ENCODE measurements at places on chromosomes 3 and 15.

DNA sequence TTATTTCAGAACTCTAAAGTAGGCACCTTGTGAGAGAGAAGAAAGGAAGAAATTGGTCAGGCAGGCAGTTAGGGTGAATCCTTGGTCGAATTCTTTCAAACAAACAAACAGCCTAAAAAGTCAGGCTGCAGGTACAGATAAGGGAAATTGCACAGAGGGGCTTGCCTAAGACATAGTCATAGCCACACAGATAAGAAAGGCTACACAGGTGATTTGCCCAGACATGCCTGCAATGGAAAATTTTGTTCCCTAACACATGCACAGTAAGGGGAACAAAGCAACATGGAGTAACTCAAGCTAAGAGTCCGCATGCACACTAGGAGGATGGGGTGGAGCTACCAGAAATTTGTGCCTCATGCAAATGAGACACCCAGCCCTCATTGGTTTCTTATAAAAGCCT lies 91.4 kb upstream of the TUSC7 start:
- DNase-seq: no peak

DNA sequence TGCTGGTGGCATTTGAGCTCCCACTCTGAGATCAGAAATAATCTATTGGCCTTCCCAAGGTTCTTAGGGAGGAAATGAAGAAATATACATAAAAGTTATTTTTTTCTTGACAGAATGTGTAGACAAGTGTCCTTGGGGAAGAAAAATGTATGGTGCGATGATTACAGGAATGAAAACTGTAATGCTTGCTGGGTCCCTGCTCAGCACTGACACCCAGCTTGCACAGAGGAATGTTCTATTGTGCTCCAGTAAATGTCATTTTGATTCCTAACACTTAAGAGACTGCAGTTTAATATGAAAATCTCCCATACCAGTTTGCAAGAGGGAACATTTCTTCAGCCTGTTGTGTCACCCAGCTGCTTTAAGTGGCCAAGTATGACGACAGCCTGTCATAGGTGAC lies 271.3 kb upstream of the TPM1 start:
- DNase-seq: no peak

- DNase-seq: no peak
These were observed 259.4 kb upstream of the PROK2 start for GRCh38 chr3:72044231-72044855.

DNA sequence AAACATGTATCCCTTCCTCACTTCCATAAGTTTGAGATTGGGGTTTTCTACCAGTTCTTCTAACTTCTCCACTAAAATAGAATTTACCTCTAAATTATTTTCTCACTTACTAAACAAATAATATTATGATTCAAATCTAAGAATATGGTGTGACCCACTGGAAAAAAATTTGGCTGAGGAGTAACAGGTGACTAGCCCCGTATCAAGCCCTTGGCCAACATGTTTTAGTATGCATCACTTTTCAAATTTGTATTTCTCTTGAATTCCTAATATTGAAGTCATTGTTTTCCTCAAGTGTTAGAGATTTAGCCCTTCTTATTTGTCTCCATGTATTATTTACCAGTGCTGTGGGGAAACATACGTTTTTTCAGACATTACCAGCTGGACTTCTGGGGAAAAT lies 759.4 kb downstream of the NSUN3 start:
- DNase-seq: no peak

- DNase-seq: no peak
These were observed 9.8 kb upstream of the MEF2A start for GRCh38 chr15:99556011-99556410.

DNA sequence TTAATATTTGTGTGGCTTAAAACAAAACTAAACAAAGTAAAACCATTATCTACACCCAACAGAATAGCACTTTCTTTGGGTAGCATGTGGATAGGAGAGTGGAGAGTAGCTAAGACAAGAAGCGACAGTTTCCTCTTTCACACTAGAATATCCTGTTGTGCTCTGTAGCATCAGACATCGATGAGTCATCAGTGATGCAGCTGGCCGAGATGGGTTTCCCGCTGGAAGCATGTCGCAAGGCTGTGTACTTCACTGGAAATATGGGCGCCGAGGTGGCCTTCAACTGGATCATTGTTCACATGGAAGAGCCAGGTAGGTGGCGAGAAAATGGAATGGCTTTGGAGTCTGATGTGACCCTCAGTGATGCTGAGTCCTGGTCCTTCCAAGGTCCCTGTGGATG lies 108.1 kb downstream of the USP13 start:
- no peak for DNase-seq

DNA sequence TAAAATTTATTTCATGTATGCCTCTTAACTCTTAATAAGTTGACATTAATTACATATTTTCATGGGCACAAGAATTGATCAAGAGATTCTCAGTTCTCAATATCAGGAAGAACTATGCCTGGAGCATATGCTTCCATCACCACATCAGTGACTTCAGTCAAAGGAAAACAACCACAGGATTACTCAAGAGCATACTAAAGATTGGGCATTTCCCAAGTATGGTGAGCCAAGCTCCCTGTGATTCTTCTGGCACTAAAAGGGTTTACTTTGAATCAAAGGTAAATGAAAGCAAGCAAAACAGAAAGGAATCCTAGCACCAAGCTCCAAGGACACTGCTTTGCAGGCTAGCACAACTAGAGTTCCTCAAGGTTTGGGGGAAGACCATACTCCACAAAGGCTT lies 44.6 kb downstream of the FMN1 start:
- no peak for DNase-seq

- DNase-seq: no peak
These were observed 70.5 kb upstream of the FOXB1 start for GRCh38 chr15:59933607-59934006.

- no peak for DNase-seq
These were observed 24.2 kb upstream of the HACD2 start for GRCh38 chr3:123609063-123609462.

DNA sequence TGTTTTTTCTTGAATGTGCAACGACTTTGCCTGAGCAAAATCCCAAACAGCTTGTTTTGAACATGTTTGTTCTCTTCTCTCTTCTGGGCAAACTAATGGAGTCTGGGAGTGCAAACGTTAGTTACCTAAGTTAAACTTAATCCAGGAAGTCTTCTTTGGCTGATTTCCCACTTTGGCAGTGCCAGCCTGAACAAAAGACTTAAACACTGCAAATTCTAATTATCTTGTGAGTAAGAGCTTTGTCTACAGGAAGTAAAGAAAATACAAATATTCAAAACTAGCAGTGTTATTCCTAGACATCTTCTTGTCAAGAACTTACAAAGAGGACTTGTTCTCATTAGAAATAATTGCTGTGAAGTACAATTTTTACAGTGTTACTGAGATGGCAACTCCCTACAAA lies 16.7 kb upstream of the DENND6A start:
- DNase-seq: no peak

GRCh38 chr3:11770477-11771391 lies 76.0 kb downstream of the TAMM41 start:
- DNase-seq: peak; percentile 55

DNA sequence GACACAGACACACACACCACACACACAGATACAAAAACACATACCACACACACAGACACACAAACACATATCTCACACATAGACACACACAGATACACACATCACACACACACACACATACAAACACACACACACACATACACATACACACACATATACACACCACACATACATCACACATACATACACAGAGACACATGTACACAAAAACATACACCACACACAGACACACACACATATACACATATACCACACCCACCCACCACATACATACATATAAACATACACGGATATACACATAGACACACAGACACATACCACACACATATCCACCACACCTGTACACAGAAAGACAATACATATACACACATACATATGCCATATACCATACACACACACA lies 66.7 kb downstream of the RASGRF1 start:
- no peak for DNase-seq

- DNase-seq: no peak
These were observed 139.5 kb downstream of the ADAMTS9 start for GRCh38 chr3:64548200-64548889.

DNA sequence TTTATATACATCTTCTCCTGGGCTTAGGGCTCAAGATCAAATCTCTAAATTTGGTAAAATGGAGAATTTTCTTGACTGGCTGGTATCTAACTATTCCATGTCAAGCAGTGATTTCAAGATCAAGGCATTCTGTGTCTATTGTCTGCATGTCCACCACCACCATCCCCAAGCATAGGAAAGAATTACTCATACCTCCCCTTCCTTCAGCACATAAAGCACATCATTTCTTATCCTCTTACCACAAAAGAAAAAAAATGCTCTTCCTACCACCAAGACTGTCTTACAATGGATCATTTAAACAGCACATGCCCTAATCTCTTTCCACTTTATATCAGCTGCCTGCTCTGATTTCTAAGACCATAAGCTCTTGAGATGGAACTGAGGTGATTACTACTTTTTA lies 470.5 kb upstream of the THBS1 start:
- DNase-seq: no peak

GRCh38 chr3:180983136-180983535 lies 6.4 kb downstream of the DNAJC19 start:
- no peak for DNase-seq

- no peak for DNase-seq
These were observed 563.4 kb downstream of the TUSC7 start for GRCh38 chr3:117272876-117273523.

DNA sequence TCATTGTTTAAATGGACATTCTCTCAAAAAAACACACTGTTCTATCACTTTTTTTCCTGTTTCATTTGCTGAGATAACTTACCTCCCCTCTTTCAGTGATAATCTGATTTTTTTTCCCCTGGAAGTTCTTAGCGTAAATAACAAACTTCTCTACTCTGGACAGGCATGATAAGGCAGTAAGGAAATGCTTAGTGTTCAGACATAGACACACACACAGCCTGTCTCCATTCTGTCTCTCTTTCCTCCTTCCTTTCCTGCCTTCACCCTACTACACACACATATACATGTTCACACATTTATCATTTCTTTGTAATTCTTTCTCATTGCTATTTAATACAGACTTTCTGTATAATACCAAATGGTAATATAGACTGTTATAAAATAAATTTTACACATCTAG lies 470.8 kb upstream of the ROBO1 start:
- DNase-seq: no peak

DNA sequence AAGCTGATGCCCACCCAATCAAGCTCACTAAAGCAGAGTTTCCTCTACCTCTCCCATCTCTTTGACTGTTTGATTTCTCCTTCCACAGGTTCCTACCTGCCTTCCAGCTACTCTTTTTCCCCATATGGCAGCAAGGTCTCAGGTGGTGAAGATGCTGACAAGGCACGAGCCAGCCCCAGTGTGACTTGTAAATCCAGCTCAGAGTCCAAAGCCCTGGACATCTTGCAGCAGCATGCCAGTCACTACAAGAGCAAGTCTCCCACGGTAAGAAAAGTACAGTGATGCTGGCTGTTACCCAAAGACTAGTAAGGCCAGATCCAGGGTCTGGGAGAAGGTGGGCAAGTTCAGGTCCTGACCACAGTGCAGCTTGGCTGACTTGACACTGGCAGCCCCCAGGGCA lies 95.3 kb downstream of the RBPMS2 start:
- no peak for DNase-seq

GRCh38 chr15:38084289-38084688 lies 149.8 kb downstream of the TMCO5A start:
- peak; percentile 68 for DNase-seq

- DNase-seq: no peak
These were observed 58.2 kb upstream of the SEC61A1 start for GRCh38 chr3:127994011-127994410.

GRCh38 chr3:64094713-64095079 lies 71.4 kb upstream of the PSMD6 start:
- no peak for DNase-seq

DNA sequence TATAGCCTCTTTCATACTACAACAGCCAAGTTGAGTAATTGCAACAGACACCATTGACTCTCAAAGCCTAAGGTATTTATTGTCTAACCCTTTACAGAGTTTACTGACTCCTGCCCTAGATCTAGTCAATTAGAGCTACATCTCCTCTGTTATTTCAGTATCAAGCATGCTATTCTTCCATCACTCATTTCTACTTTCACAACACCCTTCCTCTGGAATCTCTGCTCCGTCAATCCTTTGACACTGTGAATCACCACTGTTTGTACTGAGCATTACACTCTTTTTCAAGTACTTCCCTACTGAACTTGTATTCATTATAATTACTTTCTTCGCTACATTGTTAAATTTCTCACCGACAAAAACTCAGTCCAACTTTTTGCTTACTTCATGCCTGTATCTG lies 121.8 kb downstream of the ZNF609 start:
- DNase-seq: no peak

GRCh38 chr3:183222631-183223235 lies 30.3 kb upstream of the B3GNT5 start:
- no peak for DNase-seq

GRCh38 chr3:16280671-16281070 lies 15.7 kb downstream of the OXNAD1 start:
- DNase-seq: no peak

DNA sequence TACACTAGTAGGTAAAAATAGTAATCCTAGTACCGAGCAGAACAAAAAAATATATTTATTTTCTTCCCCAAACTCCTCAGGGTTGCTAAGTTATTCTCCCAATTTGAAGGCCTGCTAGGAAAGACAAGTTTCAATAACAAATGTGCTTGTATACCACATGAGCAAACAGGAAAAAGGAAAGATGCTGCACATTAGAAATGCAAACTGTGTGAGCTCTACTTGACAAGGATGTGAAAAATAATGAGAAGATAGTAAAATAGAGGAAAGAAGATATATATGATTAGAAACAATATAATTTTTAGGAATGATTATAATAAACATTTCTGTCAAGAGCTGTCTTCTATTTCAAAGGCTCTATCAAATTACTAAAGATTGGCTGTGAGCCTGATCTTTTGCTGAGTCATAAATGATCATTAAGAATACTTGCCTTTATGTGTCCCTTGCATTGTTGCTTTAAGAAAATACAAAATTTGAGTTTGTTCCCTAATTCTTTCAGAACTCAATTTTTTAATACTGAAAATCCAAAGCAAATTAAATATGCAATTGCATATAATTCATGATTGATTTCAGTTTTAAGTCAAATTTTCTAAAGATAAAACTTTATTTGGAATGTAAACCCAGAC lies 174.2 kb downstream of the NEK10 start:
- DNase-seq: no peak

Measured in T-helper 1 cell (primary cell).